Activated CD8-positive, alpha-beta memory T cell treated with anti-CD3 and anti-CD28 coated beads for 1 hour (primary cell): ENCODE measurements at places on chromosomes 7 and 10.

GRCh38 chr10:23461557-23461956, 22.7 kb downstream of the OTUD1 start:
- DNase-seq = no peak

- DNase-seq = no peak
These were observed 35.1 kb downstream of the RCC1L start for GRCh38 chr7:75038508-75038907.

DNA sequence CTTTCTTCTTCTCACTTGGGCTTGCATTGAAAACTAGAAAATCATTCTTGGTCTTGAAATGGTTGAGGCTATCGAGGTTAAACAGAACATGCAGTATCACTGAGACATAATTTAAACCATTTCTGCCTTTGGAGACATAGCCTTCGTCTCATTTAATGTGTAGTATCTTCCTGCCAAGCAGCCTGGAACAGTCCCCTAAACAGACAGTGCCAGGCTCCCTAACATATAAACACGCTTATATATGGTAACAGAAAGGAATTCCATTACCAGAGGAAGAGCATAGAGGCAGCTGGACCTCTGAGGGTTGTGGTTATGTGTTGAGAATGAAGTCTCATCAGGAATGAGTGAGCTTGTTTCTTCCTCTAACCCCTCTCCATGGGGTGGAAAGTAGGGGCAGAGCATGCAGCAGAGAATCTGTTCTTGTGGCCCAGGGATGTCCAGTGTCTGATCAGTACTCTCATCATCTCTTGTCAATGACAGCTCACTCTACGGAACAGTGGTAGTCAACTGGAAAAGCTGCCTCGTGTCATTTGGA, 11.2 kb downstream of the CACNB2 start:
- no peak for DNase-seq

- no peak for DNase-seq
These were observed 49.0 kb downstream of the SLIT1 start for GRCh38 chr10:97136756-97137155.

GRCh38 chr10:58373442-58373827, 11.8 kb upstream of the TFAM start:
- no peak for DNase-seq
